ENCODE measurements at places on chromosomes 6 and 20.

DNA sequence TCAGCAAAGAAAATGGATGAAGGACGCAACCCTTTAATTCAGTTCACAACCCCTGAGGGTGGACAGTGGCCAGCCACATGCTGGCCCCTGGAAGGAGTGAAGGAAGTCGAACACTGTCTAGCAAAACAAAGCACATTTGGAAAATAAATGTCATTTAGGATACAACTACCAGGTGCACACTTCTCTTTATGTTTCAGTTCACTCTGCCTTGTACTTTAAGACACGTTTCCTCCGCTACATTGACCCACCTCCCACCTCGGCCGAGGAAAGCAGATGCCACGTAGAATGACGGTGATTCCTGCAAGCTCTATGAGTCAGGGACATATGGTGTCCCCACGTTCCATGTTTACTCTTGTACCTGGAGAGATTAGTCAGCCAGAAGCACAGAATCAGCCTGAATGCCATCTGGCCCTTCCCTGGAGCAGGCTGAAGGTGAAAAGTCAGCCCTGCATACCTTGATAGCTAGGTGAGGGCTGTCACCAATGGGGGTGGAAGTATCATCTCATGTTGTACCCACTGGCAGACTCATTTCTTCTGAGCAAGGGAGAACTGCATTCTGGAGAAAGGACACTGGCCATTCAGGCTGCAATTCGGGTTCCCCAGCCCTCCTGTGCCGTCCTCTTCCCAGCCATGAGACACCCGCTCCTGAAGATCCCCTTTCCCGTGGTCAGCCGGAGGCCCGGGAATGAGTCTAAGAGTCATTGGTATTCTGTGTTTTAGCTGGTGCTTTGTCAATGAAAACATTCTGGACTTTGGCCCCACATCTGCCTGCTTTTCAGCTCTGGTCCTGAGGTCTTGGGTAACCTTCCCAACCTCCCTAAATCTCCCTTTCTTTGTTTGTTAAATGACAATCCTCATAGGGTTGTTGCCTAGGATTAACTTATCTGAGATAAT, 60.6 kb downstream of the FOXA2 start:
- H3K4me1 ChIP-seq: no peaks in the 10 kb centered on the region
- no peaks in the 10 kb centered on the region for H3K36me3 ChIP-seq
- H3K27ac ChIP-seq: no peak overlapping the region
- DNase-seq: no peak
- no peaks in the 10 kb centered on the region for H3K27me3 ChIP-seq
- H3K4me3 ChIP-seq: no peak overlapping the region

GRCh38 chr6:39602601-39603519, 122.3 kb downstream of the KIF6 start:
- no peak overlapping the region for H3K4me3 ChIP-seq
- H3K27me3 ChIP-seq: no peaks in the 10 kb centered on the region
- H3K36me3 ChIP-seq: no peaks in the 10 kb centered on the region

DNA sequence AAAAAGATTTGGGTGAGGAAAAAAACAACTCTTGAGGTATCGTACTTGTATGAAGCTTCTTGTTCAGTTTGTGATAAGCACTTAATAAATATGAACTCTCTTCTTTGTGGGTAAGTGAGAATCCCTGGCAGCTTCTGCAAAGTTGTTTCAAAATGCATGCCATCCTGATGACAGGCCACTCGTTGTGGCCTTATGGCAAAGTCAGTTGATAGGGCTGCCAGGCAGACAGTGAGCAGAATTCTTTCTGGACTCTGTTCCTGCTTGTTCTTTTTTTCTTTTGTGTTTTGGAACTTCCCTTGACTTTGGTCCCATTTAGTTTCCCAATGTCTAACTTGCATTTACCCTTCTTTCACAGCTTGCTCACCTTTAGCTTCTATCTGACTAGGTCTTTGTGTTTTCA, 983.5 kb upstream of the FLRT3 start:
- H3K27me3 ChIP-seq: no peaks in the 10 kb centered on the region
- no peak for DNase-seq
- H3K36me3 ChIP-seq: no peaks in the 10 kb centered on the region
- H3K4me1 ChIP-seq: no peaks in the 10 kb centered on the region

GRCh38 chr20:55888685-55889084, 116.6 kb downstream of the CBLN4 start:
- DNase-seq: no peak
- no peak overlapping the region for H3K27ac ChIP-seq
- no peaks in the 10 kb centered on the region for H3K36me3 ChIP-seq
- no peak overlapping the region for H3K4me3 ChIP-seq
- H3K27me3 ChIP-seq: no peaks in the 10 kb centered on the region

GRCh38 chr6:105364243-105364642, 38.6 kb downstream of the PREP start:
- H3K4me3 ChIP-seq: no peak overlapping the region
- H3K4me1 ChIP-seq: no peaks in the 10 kb centered on the region
- H3K36me3 ChIP-seq: peaks cover 38% of the 10 kb centered on the region
- DNase-seq: no peak
- no peak overlapping the region for H3K27ac ChIP-seq
- no peaks in the 10 kb centered on the region for H3K27me3 ChIP-seq
